Naive B cell (primary cell): ENCODE measurements at places on chromosomes 4 and X.

- no peaks in the 10 kb centered on the region for H3K36me3 ChIP-seq
- no peak overlapping the region for H3K27ac ChIP-seq
- DNase-seq = no peak
- no peaks in the 10 kb centered on the region for H3K27me3 ChIP-seq
- H3K4me1 ChIP-seq = no peaks in the 10 kb centered on the region
These were observed 327.5 kb upstream of the FRG1 start for GRCh38 chr4:189613207-189613606.

DNA sequence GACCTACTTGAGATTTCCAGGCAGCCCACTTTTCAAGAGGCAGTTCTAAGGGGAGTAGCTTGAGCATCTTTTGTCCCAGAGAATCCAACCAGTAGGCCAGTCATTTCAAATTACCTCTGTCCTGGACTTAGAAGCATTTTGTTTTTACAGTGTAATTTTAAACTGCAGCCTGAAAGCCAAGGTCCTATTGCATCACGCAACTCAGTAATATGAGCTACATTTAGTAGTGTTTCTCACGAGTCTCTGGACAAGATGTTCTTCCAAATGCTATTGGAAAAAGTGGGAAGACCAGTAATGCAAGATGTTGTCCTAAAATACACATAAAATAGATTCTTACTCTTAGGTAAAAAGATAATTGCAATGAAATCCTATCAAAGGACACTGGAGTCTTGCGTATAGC, 182.5 kb upstream of the ARX start:
- no peak for DNase-seq
- H3K4me1 ChIP-seq = no peaks in the 10 kb centered on the region
- H3K27me3 ChIP-seq = no peaks in the 10 kb centered on the region
- no peaks in the 10 kb centered on the region for H3K36me3 ChIP-seq
- H3K27ac ChIP-seq = no peak overlapping the region
- H3K4me3 ChIP-seq = no peak overlapping the region

DNA sequence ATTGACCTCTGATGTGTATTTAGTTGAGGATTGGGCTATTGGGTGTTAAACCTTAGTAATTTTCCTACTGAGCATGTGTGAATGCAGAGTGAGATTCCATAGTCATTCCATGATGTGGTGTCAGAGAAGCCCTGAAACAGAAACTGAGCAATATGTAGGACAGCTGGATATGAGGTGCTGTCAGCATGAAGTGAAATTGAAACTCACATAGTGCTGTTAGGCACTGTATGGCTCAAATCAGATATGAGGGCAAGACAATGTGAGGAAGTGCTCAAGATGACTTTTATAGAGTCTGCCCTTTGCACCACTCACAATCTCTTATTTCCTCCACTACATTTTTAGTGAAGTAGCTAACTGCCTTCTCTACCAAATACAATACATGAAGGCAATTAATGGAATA, 188.3 kb downstream of the SH3BGRL start:
- peaks cover 6% of the 10 kb centered on the region for H3K27me3 ChIP-seq
- H3K27ac ChIP-seq = no peak overlapping the region
- no peak overlapping the region for H3K4me3 ChIP-seq

GRCh38 chrX:124226129-124226528, 106.3 kb upstream of the TEX13D start:
- H3K27ac ChIP-seq = no peak overlapping the region
- H3K4me3 ChIP-seq = no peak overlapping the region
- no peaks in the 10 kb centered on the region for H3K27me3 ChIP-seq
- H3K36me3 ChIP-seq = no peaks in the 10 kb centered on the region
- H3K4me1 ChIP-seq = no peaks in the 10 kb centered on the region
- DNase-seq = no peak

DNA sequence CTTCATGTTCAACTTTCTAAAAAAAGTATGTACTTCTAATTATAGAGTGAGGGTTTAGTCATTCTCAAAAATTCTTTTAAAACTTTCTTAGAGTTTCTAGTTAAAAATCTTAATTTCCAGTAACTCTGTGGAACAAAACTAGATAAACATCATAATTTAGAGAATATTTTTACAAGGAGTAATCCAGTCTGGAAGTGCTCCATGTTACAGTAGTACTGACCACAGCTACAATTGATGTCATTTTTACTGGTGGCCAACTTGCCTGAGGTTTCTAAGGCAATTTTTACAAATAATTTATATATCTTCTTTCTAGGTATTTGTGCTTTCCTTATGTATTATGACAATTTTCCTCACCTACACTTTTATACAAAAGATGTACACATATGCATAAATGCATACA, 490.4 kb downstream of the CENPC start:
- H3K27me3 ChIP-seq = no peaks in the 10 kb centered on the region
- H3K4me1 ChIP-seq = no peaks in the 10 kb centered on the region
- H3K27ac ChIP-seq = no peak overlapping the region
- DNase-seq = no peak
- H3K36me3 ChIP-seq = no peaks in the 10 kb centered on the region
